ENCODE measurements at places on chromosomes 5 and 9.

DNA sequence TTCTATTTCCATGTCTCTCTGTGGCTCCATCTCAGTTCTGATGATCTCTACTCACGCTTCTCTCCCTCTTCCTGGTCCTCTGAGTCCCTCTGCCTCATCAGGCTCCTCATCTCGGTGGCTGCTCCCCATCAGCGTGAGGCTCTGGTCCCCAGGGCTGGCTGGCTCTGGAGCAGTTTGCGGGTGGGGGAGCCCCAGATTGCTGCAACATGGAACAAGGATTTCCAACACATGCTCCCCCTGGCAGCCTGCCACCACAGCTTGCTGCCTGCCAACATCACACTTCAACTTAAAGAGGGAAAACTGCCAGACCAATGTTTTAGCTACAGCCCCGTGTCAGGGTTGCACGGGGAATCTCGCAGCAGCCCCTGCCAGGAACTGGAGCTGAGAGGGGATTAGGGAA lies 77.2 kb upstream of the NEK6 start:
- DNase-seq, result no peak

- DNase-seq, result no peak
These were observed 83.6 kb upstream of the PCSK1 start for GRCh38 chr5:96516631-96517071.

- no peak for DNase-seq
These were observed 1.5 kb downstream of the CLIC3 start for GRCh38 chr9:136994888-136995230.

GRCh38 chr5:68433526-68433922 lies 218.0 kb downstream of the PIK3R1 start:
- DNase-seq, result no peak

DNA sequence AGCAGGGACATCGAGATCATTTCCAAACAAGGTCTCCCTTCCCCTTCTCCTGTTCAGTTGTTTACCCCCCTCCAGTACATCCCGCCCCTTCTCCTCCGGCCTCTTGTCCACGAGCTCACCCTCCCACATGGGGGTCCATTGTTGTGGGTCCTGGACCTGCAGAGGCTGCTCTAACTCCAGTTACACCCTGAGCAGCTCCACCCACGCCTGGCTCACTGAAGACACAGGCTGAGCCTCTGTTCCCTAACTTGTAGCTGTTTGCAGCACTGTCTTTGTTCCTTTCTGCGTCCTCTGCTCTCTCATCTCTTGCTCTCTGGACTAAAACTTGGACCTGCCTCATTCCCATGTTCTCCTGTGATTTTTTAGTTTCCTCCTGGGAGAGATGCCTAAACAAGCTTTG lies 377.5 kb downstream of the MED10 start:
- DNase-seq, result no peak

DNA sequence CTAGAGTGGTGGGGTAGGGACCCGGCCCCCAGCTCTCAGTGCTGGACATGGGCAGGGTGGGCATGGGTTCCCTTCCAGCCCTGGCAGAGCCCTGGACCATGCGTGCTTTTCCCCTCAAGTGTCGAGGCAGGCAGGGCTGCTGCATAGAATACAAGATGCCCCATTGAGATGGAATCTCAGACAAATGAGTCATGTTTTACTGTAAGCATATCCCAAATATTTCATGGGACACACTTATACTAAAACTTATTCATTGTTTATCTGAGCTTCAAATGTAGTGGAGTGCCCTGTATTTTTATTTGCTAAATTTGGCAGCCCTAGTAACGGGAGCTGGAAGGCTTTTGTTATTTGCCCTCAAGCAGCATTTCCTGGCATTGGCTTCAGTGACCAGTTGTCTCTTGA lies 3.2 kb upstream of the RNU6ATAC start:
- DNase-seq, result no peak

DNA sequence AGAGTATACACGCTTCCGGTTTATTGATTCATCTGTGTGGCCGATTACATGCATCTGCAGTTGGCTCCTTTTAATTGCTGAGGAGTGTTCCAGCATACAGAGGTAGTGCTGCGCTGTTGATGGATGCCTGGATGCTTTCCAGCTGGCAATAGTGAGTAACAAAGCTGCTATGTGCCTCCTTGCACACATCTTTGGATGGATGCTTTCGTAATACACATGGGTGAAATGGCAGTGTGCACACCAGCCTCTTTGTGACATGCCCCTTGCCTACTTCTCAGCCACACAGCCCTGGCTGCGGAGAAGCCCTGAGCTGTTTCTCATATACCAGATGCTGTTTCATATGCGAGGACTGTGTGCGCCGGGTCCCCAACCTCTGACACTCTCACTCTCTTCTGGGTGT lies 151.0 kb downstream of the GADD45G start:
- no peak for DNase-seq

GRCh38 chr9:12863618-12864017 lies 88.8 kb downstream of the LURAP1L start:
- no peak for DNase-seq

Data from GM12891 (cell line).